Stimulated activated naive CD8-positive, alpha-beta T cell treated with anti-CD3 and anti-CD28 coated beads, Interleukin-15, amount 100 ng/mL, for 72 hours (primary cell): ENCODE measurements at places on chromosomes 7 and 10.

- DNase-seq = no peak
These were observed 160.2 kb downstream of the SRPK2 start for GRCh38 chr7:105228555-105228954.

- no peak for DNase-seq
These were observed 374.5 kb upstream of the FOXK1 start for GRCh38 chr7:4307316-4308204.

GRCh38 chr10:19832699-19833098, 16.5 kb downstream of the PLXDC2 start:
- no peak for DNase-seq

DNA sequence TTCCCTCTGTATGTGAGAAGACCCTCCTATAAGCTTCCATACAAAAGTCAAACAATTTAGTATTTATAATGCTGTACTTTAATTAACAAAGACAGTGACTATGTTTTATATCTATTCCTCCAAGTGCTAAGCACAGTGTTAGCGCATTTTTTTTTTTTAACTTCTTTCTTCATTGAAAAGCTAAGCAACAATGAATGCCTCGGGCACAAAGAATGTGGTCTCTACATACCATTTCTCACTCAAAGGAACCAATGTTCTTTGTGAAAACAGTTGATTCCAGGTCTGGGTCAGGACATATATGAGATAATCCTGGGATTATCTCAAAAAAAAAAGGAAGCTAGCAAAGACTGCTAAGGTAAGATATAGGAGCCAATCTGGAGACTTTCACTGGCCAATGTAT, 26.2 kb upstream of the REEP3 start:
- DNase-seq = no peak

GRCh38 chr10:99369126-99369525, 40.0 kb downstream of the CNNM1 start:
- no peak for DNase-seq

DNA sequence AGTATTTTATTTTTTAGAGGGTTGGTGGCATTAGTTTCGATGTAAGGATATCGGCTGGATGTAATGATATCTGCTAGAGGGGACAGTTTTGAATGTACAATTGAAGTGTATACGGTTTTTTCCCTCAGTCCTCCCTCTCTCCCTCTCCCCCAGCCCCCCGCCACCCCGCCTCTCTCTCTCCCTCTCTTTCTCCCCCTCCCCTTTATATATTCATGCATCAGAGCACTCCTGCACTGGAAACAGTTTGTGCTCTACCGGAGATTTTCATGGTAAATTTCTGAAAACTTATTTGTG, 1.6 kb downstream of the GLCCI1 start:
- no peak for DNase-seq

DNA sequence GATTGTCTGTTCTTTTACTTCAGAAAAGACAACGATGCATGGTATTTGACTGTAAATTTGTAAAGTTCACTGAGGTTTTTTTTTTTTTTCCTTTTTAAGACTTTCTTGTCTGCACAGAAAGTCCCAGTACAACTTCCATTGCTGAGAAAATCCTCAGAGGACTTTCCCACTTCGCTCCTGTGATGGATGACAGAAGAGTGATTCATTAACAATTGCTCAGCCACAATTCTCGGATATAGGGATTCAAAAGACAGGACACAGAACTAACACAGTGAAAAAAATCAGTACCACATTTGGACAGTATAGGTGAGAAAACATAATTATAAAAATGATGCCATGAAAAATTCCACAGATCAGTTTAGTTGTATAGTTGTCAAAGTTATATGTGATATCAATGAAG, 48.0 kb downstream of the SEC23IP start:
- no peak for DNase-seq

DNA sequence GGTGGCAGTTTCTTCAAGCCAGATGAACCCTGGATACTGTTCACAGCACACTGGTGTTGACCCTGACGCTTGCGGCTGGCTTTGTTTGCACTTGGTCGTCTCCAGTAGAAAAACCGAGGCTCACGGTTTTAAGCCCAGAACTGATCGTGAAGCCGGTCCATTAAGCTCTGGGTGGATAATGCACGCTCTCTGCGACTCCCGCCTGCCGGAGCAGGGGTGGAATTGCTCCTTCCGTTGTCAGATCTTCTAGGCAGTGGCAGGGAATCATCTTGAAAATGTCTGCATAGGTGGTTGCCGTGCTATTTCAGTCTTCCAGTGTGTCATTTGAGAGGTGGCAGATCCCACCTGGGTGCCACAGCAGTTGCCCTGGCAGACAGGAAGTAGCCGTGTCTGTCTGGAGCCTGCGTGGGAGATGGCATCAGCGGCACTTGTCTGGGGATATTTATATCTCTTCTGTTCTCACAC, 35.9 kb upstream of the AP5Z1 start:
- no peak for DNase-seq

DNA sequence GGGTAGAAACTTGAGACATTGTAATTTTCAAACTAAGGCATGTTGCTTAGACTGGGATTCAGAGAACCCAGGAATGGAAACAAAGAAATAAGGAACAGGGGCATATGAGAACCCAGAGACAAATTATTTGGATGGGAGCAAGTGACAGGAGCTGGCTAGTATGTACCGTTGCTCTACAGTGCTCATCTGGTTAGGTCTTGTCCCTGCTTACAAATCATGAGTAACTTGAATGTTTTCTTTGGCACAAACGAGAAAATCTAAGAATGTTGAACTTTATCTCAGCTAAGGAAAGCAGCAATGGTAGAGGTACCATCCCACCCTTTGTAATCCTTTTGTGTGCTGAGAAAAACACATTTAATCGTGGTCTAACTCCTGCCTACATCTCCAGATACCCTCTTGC, 116.0 kb upstream of the IMMP2L start:
- DNase-seq = no peak

DNA sequence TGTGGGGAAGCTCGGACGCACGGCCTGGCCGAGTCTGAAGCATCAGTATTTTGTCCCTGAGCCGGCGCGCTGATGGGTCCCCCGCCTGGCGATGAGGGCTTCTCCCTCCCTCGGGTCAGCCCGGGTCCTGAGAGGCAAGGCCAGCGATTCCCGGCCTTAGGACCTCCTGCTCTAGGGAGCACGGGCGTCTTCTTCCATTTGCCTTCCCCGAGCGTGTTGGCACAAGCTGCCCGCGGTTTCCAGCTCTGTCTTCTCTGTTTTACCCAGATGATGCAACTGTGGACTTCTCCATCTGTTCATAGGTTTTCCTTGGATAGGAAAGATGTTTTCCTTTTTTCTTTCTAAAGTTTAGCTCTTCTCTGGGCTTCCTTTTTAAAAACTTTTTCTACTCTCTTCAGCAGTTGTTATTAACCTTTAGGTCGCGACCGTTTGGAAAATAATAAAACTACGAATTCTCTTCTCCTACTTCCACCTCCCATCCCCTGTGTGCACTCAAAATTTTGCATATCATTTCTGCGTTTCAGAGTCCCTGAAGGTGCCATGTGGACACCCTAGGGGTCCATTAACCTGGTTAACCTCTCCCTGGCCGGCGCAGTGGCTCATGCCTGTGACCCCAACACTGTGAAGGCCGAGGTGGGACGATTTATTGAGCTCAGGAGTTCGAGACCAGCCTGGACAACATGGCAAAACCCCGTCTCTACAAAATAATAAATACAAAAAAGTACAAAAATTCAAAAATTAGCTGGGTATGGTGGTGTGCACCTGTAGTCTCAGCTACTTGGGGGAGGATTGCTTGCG, 1.4 kb upstream of the SLC25A28 start:
- DNase-seq = no peak

GRCh38 chr7:140334341-140335057, 63.8 kb downstream of the SLC37A3 start:
- DNase-seq = no peak

GRCh38 chr10:86291616-86292340, 74.8 kb downstream of the GRID1 start:
- no peak for DNase-seq

DNA sequence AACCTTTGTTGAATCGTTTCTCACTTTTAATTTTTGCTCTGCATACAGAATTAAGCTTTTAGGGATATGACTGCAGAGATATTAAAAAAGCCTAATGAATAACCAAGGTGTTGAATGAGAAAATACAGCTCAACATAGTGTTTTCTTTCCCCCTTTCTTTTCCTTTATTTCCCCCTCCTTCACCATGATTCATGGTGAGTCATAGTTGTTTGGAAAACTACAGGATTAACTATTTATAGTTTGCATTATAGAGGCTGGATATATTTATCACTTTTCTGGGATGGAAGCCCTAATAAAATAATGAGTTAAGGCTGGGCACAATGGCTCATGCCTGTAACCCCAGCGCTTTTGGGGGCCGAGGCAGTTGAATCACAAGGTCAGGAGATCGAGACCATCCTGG, 115.0 kb downstream of the DNAJB9 start:
- DNase-seq = no peak

DNA sequence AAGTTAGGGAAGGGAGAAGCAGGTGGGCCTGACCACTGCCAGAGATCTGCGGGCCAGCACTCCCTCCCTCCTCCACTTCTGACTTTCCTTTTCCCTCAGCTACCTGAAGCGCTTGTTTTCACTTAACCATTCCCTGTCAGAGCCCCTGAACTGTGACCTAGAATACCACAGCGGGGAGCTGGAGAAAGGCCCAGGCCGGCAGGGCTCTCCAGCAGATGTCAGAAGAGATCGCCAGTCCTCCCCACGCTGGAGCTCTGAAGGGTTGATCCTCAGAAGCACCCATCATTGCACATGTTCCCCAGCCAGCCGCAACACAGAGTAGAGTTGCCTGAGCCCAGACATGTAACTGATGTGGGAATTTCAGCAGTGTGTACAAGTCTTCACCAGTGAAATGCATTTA, 44.4 kb upstream of the GAD2 start:
- no peak for DNase-seq

GRCh38 chr7:3497796-3498195, 196.7 kb downstream of the SDK1 start:
- no peak for DNase-seq

DNA sequence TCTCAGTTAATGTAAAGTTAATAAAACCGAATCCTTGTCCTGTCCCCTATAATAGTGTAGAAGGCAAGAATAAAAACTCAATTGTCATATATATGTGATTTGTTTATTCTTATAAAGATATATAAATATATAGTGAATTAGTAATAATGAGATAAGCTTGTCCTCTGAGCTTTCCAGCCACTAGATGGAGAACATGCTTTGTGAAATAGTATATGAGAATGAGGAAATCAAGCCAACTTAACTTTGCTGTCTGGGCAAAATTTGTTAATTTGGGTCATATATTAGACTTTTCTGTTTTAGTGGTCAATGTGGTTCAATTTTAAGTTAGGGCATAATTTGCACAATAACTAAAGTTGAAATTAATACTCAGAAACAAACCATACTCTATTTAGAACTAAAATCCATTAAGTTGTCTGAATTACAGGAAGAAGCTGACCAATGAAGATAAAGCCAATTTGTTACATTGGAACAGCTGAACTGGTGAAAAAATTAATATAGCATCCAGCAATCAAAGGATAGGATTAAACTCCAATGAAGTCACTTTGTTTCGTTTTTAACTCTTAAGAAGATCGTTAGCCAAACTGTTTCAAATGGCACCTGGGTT, 595.0 kb downstream of the ARL4A start:
- DNase-seq = no peak

DNA sequence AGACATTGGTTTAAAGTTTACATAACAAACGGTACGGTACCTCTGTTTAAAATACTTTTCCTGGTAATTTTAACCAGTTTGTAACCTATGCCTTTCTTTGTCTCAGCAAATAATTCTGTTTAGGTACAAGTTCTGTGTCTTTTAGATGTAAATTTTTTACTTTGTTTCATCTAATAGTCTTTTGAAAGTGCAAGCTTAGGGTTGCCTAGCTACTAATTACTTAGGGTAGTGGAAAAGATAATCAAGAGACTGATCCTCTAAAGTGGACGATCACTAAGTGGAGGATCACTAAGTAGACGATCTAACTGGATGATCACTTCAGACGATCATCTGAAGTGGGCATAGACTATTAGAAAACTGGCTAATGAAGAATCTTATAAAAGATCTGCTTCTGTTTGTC, 16.1 kb upstream of the FKBP9 start:
- no peak for DNase-seq

- DNase-seq = no peak
These were observed 76.0 kb downstream of the PCGF5 start for GRCh38 chr10:91296471-91296870.

DNA sequence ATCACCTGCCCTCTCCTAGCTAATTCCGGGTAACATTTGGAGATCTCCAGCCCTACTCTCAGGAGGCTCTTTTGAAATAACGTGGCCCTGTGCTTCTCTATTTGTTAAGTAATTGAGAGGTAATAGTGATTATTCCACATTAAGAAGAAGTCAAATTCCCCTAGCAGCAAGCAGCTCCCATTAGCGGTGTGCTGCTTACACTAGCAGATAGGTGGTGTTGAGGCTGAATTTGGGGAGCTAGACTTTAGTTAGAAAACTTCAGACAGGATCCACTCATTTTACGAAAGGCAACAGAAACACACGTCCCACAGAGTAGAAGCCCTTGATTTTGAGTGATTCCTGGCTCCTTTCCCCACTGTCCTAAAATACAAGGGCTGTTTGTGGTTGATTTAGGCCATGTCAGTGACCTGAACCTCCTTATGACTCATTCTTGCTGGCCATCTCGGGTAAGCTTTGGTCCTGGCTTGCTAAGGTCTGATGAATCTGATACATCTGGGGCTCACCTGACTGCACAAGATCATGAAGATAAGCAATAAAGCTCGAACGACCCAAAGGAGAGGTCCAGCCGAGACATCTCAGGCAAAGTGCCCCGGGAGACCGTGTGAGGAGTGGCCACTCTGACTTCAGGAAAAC, 77.2 kb downstream of the FAM204A start:
- no peak for DNase-seq

DNA sequence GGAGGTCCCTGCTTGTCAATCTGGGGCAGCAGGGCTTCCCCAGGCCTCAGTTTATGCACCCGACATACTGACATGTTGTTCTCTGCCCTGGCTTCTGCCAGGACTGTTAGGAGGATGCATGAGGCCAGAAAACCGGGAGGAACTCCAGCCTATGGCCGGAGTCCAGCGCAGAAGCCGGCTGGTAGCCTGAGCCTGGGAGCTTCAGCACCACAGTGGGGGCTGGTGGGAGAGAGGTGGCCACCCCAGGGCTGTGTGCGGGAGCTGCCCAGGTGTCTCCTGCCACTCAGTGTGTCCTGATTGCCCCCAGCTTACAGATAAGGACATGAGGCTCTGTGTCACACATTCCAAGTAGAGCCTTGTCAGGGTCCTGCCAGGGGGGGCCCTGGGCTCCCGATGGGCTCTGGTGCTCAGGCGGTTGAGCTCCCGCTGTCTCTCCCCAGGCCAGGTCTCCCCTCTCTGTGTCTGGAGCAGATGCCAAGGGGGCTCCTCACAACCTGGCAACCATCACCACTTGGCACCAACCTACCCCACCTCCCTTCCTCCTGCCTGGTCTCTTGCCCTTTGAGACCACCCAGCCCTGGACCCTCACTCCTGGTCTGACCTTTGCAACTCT, 32.3 kb downstream of the PPIF start:
- DNase-seq = no peak

DNA sequence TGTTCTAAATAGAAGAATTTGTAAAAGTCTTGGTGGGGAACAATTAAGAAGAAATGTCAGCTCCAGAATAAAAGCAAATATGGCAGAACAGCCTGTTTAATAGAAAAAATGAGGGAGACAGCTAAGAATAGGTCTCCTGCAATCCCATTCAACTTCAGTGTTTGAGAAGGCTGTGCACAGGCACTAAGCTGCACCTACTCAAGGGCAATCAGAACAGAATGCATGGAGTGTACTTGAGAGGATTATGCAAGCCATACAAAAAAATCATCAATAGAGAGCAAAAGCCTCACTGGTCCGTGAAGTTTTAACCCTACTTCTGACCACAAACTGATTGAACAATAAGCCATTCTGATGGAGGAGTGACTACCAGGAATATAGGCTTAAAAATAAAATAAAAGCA, 690.7 kb upstream of the PCDH15 start:
- DNase-seq = no peak

- DNase-seq = no peak
These were observed 28.2 kb downstream of the TSPAN15 start for GRCh38 chr10:69479240-69480067.
